Lung (tissue), 17 donors: ENCODE measurements at places on chromosomes 6 and 20. TPM values are rescaled to one million over a fixed set of nuclear protein-coding genes. Genes with fewer than 3 reads are reported as not detected.

- no peak for DNase-seq
- H3K4me3 ChIP-seq, result peak overlapping the region; percentile 92
These were observed 356 bp upstream of the IRAK1BP1 start for GRCh38 chr6:78867020-78867369.

- no peak overlapping the region for H3K4me3 ChIP-seq
- no peaks in the 10 kb centered on the region for H3K27me3 ChIP-seq
- peaks cover 21% of the 10 kb centered on the region for H3K4me1 ChIP-seq
- peak overlapping the region; percentile 62 for H3K27ac ChIP-seq
These were observed 4.2 kb upstream of the ZBTB46 start for GRCh38 chr20:63835021-63835858.

DNA sequence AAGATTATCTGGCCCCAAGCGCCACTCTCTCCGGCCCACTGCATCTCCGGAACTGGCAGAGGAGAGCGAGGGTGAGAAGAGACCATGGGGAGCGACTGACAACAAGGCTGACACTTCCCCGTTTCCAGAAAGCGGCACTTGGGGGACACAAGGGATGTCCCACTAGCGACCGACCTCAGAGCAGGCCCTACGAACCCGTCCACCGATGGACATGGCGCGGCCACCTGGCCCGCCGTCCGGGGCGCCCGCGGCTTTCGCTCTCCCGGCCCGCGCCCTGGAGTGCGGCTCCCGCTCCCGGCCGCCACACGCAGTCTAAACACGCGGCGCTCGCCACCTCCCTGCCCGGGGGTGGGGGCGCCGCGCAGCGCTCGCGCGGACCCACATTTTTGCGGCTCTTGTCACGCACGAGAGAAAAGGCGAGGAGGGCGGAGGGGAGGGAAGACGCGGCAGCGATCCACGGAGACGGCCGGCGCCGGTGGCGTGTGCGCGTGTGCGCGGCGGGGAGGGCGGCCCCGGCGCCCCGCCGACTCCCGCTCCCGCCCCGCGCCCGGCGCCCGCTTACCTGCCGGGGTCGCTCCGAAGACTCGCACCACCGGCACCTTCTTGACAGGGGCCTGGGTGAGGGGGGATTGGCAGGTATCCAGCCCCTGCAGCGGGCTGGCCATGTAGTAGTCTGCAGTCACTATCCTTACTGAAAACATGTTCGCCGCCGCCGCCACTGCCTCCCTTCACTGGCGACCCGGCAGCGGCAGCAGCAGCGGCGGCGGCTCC lies 645 bp downstream of the REV3L start:
- peaks cover 3% of the 10 kb centered on the region for H3K36me3 ChIP-seq
- peaks cover 8% of the 10 kb centered on the region for H3K4me1 ChIP-seq
- no peaks in the 10 kb centered on the region for H3K27me3 ChIP-seq
- peak overlapping the region; percentile 93 for H3K27ac ChIP-seq

GRCh38 chr6:164534070-164534766 lies 775.2 kb downstream of the C6orf118 start:
- no peak overlapping the region for H3K27ac ChIP-seq
- DNase-seq, result no peak
- no peaks in the 10 kb centered on the region for H3K27me3 ChIP-seq
- H3K36me3 ChIP-seq, result no peaks in the 10 kb centered on the region
- no peaks in the 10 kb centered on the region for H3K4me1 ChIP-seq

GRCh38 chr6:16432075-16433032 lies 194.0 kb downstream of the GMPR start:
- H3K27me3 ChIP-seq, result no peaks in the 10 kb centered on the region
- no peak overlapping the region for H3K4me3 ChIP-seq
- H3K4me1 ChIP-seq, result peaks cover 25% of the 10 kb centered on the region

DNA sequence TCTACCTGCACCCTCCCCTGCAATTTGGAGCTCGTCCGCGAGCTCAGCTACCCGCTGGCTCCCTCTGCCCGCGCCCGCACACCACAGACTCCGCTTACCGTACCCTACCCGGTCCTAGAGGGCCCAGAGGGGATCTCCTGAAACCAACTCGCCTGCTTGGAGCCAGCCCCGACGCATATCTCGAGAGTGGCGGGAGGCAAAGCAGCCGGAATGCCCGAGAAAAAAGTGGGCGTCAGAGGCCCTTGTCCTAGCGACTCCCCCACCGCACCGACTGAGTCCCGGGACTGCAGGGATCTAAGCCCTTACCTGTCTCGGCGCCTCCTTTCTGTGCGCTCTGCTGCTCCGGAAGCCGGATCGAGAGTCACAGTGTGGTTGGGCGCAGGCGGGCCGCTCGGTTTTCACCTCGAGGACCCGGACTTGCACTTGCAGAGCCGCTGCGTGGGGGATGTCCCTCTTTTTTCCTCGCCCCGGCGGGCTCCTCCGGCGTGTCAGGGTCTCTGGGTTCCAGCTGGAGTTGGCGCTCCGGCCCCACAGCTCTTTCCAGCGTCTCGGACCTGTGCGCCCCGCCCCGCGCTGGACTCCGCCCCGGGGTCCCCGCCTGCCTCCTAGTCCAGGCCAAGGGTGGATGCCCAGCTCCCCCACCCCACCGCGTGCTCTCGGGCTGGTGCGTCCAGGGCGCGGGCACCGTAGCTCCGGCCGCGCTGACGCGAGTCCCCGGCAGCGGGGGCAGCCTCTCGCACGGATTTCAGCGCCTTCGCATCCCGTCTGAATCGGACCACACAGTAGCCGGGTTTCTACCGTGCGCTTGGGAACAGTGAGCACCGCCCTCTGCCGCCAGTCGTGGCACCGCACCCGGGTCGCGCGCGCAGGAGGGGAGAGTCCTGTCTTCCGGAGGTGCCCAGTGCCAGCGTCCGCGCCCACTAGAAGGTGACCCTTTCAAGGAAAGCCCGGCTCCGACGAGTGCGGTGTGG lies at the start of gene PROKR2:
Gene PROKR2, minus strand, starts transcription at position 767 of the 971 bp plus-strand sequence. CDS start 2,585 bp downstream, outside the sequence.
- no peaks in the 10 kb centered on the region for H3K36me3 ChIP-seq
- H3K4me1 ChIP-seq, result no peaks in the 10 kb centered on the region
- peaks cover 51% of the 10 kb centered on the region for H3K27me3 ChIP-seq

OR2H2 gene
- not detected for total RNA-seq

DNA sequence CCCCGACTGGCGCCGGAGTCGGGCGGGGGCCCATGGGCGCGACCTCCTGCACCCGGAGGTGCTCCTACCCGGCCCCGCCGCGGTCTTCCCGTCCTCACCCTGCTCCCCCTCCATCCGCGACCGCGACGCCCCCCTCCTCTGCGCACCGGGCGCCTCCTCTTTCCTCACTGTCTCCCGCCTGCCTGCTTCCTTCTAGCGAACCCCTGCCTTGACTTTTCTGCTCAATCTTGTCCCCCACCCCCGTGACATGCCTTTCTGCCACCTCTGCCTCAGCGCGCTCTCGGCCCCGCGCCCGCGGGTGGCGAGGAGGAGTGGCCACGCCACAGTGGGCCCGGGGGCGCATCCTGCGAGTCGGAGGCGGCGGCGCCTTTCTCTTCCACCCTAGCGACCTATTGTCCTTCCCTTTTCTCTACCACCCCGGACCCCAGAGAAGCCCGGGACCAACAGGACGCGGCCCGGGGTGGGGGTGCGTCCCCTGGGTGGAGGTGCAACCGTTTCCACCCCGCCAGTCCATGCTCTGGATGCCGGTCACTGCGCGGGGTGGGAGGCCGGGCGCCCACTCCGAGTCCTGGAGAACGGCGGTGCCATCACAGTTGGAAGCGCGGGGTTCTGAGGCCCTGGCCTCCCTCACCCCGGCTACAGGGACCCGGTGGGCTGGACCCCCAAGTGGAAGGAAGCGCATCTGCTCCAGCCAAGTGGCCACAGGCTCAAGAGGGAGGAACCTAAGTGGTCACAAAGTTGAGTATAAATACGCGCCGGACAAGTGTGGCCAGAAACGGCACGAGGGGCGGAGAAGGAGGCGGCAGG lies 2.0 kb downstream of the PDE10A start:
- peaks cover 14% of the 10 kb centered on the region for H3K27me3 ChIP-seq
- DNase-seq, result peak; percentile 46
- no peaks in the 10 kb centered on the region for H3K36me3 ChIP-seq
- peaks cover 29% of the 10 kb centered on the region for H3K4me1 ChIP-seq
- H3K4me3 ChIP-seq, result peak overlapping the region; percentile 53

- no peaks in the 10 kb centered on the region for H3K36me3 ChIP-seq
- no peaks in the 10 kb centered on the region for H3K27me3 ChIP-seq
- peak; percentile 96 for DNase-seq
- no peak within 1 kb of the TSS for H3K27ac ChIP-seq
- H3K4me1 ChIP-seq, result peaks cover 18% of the 10 kb centered on the region
- H3K4me3 ChIP-seq, result peak within 1 kb of the TSS; percentile 52
These were observed at the start of gene STMN3 for GRCh38 chr20:63653041-63653973. STMN3 (minus strand) TSS chr20:63653424; CDS start chr20:63653345, 79 bp downstream.

ADGB gene
- 9.7 TPM for total RNA-seq

- H3K27me3 ChIP-seq, result no peaks in the 10 kb centered on the region
- no peaks in the 10 kb centered on the region for H3K4me1 ChIP-seq
- H3K4me3 ChIP-seq, result no peak overlapping the region
These were observed 112.4 kb upstream of the MAP7 start for GRCh38 chr6:136662347-136663237.

DNA sequence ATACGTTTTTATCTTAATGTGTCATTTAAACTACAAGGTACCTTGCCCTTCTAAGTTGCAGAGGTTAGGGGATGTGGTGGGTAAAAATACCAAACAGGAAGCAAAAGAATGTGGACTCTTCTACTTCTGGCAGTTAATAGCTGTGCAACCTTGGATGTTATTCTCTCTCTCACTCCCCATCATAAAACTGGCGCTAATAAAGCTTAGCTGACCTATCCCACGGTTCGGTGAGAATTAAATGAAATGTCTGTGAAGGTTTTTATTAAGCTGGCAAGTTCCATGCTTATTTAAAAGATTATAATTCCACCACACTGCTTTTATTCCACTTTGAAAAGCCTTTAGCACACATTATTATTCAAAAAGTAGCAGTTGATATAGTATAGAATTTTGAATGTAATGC lies 127.8 kb upstream of the SLC22A23 start:
- H3K4me1 ChIP-seq, result no peaks in the 10 kb centered on the region
- no peak overlapping the region for H3K4me3 ChIP-seq
- no peaks in the 10 kb centered on the region for H3K27me3 ChIP-seq
- no peak overlapping the region for H3K27ac ChIP-seq
- DNase-seq, result no peak
- H3K36me3 ChIP-seq, result no peaks in the 10 kb centered on the region

DNA sequence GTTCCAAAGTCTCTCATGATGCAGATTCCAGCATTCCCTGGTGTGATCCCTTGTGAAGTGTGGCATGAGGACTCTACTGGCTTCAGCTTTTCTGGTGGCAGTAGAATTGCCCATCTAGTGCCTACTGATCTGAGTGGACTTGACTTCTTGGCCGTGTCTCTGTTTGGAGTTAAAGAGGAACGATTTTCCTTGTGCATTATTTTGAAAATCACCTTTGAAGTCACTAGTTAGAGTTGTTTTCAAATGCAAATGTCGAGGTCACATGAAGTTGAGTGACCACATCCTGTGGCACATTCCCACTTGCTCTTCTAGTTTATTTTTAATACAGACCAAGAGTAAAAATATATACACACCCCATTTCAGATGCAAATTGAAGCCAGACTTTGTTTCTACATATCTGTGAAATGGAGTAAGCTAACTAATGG lies 270.7 kb upstream of the TAB2 start:
- peaks cover 2% of the 10 kb centered on the region for H3K4me1 ChIP-seq
- peaks cover 3% of the 10 kb centered on the region for H3K36me3 ChIP-seq
- no peaks in the 10 kb centered on the region for H3K27me3 ChIP-seq
- DNase-seq, result no peak
- H3K4me3 ChIP-seq, result no peak overlapping the region

- H3K27me3 ChIP-seq, result no peaks in the 10 kb centered on the region
- no peak overlapping the region for H3K27ac ChIP-seq
- H3K4me3 ChIP-seq, result no peak overlapping the region
- H3K4me1 ChIP-seq, result no peaks in the 10 kb centered on the region
These were observed 54.8 kb upstream of the CCDC167 start for GRCh38 chr6:37554480-37554819.

- H3K36me3 ChIP-seq, result peaks cover 23% of the 10 kb centered on the region
- H3K4me3 ChIP-seq, result no peak overlapping the region
- peaks cover 7% of the 10 kb centered on the region for H3K4me1 ChIP-seq
- no peaks in the 10 kb centered on the region for H3K27me3 ChIP-seq
- no peak overlapping the region for H3K27ac ChIP-seq
These were observed 12.9 kb downstream of the MAPRE1 start for GRCh38 chr20:32832664-32833063.

GRCh38 chr6:95094751-95095663 lies 482.3 kb upstream of the MANEA start:
- DNase-seq, result peak; percentile 50
- H3K27ac ChIP-seq, result no peak overlapping the region
- H3K36me3 ChIP-seq, result no peaks in the 10 kb centered on the region
- no peaks in the 10 kb centered on the region for H3K27me3 ChIP-seq

DNA sequence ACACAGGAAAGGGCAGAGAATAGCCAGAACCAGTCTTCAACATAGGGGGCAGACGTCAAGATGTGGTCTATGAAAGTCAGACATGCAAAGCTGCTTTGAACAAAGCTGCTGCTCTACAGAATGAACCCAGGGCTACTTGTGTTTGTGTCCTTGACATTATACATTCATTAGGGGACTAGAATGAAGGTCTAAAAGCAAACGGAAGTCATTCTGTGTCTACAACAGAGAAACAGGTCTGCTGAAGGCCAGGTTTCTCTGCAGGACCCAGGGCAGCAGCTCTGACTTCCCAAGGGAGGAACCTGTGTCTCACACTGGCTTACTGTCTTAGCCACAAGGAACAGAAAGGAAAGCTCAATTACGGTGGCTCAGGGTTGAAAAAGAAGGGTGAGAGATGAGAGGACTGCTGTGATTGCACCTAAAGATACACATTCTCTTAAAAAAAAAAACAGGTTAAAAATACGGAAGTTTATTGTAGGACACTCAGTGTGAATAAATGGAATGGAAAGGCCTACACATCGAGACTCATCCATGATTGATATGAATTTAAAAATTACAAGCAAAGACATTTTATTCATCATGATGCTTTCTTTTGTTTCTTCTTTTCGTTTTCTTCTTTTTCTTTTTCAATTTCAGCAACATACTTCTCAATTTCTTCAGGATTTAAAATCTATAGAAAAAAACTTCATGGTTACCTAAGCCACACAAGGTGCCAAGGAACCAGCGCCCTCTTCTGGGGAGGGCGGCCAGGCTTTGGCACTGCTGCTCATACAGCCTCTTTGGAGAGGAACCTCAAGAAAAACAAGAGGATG lies 6.7 kb downstream of the PSMA7 start:
- peaks cover 61% of the 10 kb centered on the region for H3K36me3 ChIP-seq
- no peak overlapping the region for H3K4me3 ChIP-seq
- no peaks in the 10 kb centered on the region for H3K27me3 ChIP-seq

PEX7 gene
- total RNA-seq, result 12.5 TPM

DNA sequence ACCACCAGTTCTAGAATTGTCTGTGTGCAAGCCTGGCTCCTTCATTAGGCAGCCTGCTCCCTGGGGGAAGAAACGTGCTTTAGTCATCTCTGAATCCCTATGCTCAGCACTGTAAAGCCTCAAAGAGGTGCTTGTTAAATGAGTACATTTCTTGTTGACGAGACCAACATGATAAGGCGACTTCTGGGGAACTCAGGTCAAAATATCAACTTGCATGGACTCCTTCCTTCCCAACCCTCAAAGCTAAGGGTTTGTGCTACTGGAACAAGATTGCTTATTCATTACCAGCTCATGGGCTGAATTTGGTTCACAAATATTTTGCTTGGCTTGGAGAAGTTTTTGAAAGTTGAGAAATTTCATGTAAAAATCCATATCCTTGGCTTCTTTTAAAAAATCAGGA lies 10.6 kb downstream of the KCNG1 start:
- H3K27ac ChIP-seq, result no peak overlapping the region
- H3K4me3 ChIP-seq, result no peak overlapping the region
- H3K27me3 ChIP-seq, result no peaks in the 10 kb centered on the region
- H3K4me1 ChIP-seq, result no peaks in the 10 kb centered on the region
